ENCODE measurements at places on chromosomes 2 and 18.

GRCh38 chr2:25309402-25309801, 32.3 kb downstream of the DNMT3A start:
- DNase-seq = peak; percentile 35

DNA sequence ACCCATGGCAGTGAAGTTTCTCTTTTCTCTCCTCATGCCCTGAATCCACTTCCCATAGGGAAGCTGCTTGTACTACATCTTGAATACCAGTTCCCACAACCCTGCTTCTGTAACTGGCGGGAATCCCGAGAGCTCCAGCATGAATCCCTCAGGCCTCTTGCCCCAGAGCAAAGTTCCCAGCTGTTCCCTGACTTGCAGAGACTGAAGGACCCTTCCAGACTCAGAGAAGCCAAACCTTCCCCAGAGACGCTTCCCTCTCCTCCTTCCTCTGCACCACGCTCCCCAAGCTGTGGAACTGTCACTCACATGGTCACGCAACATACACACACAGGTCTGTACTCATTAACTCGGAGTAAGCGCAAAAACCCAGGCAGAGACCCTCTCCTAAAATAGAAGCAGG, 26.4 kb downstream of the TRAPPC12 start:
- DNase-seq = no peak

- DNase-seq = no peak
These were observed 296.9 kb upstream of the STON1 start for GRCh38 chr2:48233005-48233404.

DNA sequence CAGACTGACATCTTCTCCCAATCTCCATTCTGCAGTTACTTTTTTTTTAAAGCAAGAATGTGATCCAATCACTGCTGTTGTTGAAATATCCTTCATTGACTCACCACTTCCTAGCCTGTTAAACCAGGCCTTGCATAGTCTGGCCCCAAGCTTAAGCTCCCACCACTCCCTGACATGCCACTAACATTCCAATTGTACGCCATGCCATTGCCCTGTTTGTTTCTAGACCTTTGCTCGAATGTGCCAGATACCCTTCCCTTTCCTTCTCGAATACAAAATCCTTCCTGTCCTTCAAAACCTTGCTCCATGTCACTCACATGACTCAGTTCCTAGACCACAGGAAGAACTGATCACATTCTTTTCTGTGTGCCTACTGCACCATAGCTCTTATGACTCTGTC, 224.2 kb downstream of the CYRIA start:
- DNase-seq = no peak
